ENCODE measurements at places on chromosomes 16 and 17. TPM values are rescaled to one million over a fixed set of nuclear protein-coding genes. Genes with fewer than 3 reads are reported as not detected.
A peak's percentile ranks its signal among the peaks of the same experiment; 100 is the strongest.

- no peak for DNase-seq
Observed at GRCh38 chr17:14986127-14986526, 279.0 kb downstream of the PMP22 start.

- peak; percentile 42 for DNase-seq
Observed at GRCh38 chr17:59431601-59432000, 100.1 kb downstream of the YPEL2 start.

- DNase-seq = no peak
Observed at GRCh38 chr17:16297367-16298139, 55.7 kb downstream of the CENPV start.

ST6GALNAC2 gene
- 48.7 TPM for polyA plus RNA-seq

DNA sequence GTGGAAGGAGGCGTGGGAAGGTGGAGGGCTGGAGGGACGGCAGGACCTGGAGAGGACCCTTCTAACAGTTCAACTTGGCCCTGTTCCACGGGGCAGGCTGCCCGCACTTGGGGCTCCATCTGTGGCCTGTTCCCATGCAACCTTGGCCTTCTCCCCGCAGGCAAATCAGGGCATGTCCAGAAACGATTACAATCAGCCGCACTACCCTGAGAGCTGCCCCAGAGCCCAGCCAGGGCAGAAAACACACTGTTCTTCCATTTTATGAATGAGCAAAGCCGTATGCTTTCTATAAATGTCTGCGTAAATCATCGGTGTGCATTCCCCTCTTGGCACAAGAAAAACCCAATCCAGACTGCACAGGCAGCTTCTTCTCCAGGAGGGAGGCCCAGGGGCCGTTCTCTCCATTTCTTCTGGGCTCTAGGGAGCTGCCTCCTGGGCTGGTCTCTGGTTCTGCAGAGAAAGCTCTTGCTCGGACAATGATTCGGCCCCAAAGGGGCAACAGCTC is 228.7 kb downstream of the SOX9 start:
- peak; percentile 72 for DNase-seq

DNA sequence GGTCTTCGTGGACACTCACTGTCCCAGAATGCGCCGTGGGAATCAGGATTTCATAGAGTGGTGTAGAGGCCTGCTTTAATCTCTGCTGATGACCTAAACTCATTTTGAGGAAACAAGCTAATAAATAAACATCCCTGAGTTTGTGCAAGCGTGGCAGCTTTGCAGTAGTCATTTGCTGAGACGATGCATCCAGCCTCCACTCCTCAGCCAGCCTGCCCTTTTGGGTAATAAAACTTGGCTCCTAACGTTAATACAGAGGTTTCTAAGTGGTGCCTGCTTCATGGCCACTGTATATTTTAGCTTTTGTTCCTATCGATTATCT is 1.3 kb downstream of the DGKE start:
- no peak for DNase-seq

GRCh38 chr16:74190292-74190691 is 106.3 kb upstream of the PSMD7 start:
- no peak for DNase-seq

GRCh38 chr17:79840269-79840988 is 1.2 kb upstream of the CBX4 start:
- no peak for DNase-seq

CRHR1 gene
- polyA plus RNA-seq = not detected

DNA sequence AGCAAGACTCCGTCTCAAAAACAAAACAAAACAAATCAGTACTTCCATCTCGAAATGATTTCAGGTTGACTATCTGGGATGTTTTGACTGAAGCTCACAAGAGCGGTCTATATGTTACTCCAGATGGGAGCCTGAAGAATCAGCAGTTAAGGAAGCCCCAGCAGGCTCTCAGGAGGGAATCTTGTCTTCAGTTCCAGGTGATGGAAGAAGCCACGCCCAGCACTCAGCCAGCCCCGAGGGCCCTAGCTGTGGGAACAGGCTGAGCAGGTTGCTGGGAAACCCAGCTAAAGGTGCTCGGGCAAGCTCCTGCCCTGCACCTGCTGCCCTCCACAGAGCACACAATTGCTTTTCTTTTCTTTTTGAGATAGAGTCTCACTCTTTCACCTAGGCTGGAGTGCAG is 32.4 kb downstream of the WIPI1 start:
- DNase-seq = peak; percentile 7

- DNase-seq = no peak
Observed at GRCh38 chr17:34140006-34140405, 115.1 kb upstream of the CCL2 start.

ABCA10 gene
- 0.17 TPM for polyA plus RNA-seq

DNA sequence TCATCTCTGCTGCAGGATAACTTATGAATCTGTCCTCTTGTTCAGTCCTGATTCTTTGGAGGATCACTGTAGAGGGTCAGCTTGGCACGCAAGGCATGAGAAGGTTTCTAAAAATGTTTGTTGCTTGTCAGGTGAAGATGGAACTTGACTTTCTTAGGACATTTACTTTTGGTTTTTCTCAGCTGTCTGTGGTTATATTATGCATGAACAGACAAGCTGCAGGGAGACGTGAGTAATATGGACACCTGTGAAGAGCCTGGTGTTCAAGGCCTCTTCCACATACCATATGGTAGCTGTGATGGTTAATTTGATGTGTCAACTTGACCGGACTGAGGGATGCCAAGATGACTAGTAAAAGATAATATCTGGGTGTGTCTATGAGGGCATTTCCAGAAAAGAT is 270.2 kb upstream of the CPHXL start:
- DNase-seq = peak; percentile 100

DNA sequence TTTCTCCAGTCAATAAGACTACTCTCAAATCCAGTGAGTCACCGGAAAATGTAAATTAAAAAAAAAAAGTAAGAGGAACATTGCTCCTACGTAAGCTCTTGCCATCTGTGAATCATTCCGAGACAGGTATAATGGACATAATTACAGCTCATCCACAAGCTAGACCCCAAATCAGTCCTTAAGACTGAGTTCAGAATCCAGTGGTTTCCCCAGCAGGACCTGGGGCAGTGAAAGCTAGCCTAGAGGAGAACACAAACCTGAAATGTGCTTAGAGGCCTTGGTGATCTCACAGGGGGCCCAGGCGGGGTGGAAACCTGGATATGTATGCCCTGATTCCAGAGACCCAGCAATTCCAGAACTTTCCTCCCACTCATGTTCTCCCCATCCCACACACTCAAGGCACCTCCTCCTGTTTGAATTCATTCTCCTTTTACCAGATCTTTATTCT is 132.0 kb downstream of the COPRS start:
- DNase-seq = peak; percentile 59

SSTR5 gene
- not detected for polyA plus RNA-seq

DNA sequence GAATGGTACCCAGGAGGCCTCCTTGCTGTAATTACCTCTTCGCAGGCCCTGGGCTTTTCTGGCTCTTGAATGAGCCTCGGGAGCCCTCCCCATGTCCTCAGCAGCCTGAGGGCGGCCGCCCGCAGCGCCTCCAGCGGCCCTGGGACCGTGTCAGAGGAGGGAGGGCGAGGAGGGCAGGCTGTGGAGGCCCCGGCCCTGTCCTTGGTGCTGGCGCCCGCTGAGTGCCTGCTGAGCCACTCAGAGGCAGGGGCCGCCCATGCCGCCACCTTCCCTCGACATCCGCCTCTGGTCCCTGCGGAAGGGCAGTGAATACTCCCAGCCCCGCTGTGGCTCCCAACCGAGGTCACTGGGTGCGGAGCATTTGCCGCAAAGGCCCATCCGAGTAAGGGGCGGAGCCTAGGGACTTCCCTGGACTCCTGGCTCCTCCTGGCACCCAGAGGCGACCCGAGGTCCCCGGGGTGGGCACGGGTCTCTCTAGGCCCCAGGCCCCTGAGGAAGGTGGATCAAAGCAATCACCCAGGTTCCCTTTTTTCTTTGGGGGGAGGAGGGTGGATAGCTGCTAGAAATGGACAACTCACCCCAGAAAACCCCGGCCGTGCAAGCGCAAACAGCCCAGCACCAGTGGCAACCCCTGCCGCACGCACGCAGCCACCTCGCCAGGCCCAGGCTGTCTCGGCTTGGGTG is 2.8 kb downstream of the RBFOX3 start:
- DNase-seq = peak; percentile 15

DNA sequence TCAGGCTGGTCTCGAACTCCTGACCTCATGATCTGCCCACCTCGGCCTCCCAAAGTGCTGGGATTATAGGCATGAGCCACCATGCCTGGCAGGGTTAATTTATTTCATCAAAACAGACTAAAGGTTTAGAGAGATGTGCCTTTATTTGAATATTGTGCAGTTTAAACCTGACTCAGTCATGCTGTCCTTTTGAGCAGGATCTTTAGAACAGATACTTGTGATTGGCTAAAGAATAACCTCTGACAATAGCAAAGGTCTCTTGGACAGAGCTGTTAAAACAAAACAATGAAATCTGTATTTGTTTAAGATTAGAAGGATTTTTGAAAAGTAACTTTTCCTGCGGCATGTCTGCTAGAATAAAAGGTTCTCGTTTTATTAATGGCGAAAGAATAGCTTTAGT is 36.0 kb downstream of the ZNF207 start:
- no peak for DNase-seq

- DNase-seq = no peak
Observed at GRCh38 chr16:2523801-2524231, 3.6 kb downstream of the AMDHD2 start.

C17orf107 gene
- polyA plus RNA-seq = 0.44 TPM
